ENCODE measurements at places on chromosomes 2 and 18. TPM values are rescaled to one million over a fixed set of nuclear protein-coding genes. Genes with fewer than 3 reads are reported as not detected.

Gene NGEF
- 4.6 TPM for total RNA-seq

Gene DPP10
- total RNA-seq = not detected

Gene DSC3
- total RNA-seq = 2.6 TPM

Gene GCA
- 3.7 TPM for total RNA-seq

Gene CXCR1
- total RNA-seq = not detected

Gene UPP2
- total RNA-seq = not detected
